ENCODE measurements at places on chromosomes 11 and 22.

DNA sequence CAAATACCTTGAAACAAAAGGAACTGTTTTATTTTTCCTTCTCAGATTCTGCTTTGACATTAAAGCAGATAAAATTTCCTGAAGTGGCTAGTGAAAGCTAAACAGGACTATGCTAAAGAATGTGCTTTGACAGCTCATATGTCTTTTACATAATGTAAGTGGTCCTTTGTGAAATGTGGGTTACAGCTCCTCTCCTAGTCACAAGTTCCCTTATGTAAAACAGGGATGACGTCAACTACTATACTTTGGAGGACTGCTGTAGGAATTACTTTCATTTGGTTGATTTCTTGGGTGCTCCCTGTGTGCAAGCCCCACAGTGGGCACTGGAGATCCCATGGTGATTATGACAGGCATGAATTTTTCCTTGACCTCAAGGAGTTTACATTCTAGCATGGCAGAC, 216.6 kb upstream of the NARS2 start:
- DNase-seq: peak; percentile 32

- DNase-seq: peak; percentile 22
These were observed 227.8 kb downstream of the ETS1 start for GRCh38 chr11:128359515-128359914.

DNA sequence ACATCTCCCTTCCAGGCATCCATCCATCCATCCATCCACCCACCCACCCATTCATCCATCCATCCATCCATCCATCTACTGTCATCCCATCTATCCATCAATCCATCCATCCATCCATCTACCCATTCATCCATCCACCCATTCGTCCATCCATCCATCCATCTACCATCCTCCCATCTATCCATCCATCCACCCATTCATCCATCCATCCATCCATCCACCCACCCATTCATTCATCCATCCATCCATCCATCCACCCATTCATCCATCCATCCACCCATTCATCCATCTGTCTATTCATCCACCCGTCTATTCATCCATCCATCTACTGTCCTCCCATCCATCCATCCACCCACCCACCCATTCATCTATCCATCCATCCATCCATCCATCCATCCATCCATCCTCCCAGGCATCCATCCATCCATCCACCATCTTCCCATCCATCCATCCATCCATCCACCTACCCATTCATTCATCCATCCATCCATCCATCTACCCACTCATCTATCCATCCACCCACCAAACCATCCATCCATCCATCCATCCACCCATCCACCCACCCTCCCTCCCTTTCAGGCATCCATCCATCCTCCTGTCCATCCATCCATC, 33.7 kb downstream of the OSBPL5 start:
- no peak for DNase-seq

DNA sequence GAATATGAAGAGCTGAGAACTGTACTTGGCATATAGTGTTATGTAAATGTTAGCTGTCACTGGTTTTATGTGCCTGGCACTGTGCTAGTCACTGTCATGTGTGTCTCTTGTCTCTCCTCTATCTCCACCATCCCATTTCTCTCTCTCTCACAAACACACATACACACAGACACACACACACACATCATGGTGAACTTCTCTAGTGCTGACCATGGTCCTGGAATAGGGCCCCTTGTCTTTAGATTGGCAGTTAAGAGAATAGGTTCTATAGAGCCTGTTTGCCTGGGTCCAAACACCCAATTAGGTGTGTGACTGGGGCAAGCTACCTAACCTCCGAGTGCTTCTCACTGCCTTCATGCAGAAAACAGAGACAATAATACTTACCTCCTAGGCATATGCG, 109.7 kb upstream of the NARS2 start:
- no peak for DNase-seq

DNA sequence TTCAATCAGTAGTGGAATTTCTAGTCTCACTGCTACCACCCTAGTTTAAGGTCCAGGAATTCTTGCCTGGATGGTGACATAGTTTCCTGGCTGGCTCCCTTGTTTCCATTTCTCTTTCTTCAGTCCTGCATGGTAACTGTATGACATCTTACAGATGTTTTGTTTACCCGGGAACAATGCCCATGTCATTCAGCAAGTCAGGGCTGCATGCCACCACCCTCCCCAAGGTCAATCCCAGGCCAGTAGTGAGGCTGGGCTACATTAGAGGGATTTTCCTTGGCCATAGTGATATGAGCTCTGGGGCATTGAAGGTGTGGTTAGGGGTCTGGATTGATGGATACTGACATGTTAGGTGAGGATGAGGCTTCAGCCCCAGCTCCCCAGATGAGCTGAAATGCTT, 114.9 kb upstream of the E2F8 start:
- no peak for DNase-seq

DNA sequence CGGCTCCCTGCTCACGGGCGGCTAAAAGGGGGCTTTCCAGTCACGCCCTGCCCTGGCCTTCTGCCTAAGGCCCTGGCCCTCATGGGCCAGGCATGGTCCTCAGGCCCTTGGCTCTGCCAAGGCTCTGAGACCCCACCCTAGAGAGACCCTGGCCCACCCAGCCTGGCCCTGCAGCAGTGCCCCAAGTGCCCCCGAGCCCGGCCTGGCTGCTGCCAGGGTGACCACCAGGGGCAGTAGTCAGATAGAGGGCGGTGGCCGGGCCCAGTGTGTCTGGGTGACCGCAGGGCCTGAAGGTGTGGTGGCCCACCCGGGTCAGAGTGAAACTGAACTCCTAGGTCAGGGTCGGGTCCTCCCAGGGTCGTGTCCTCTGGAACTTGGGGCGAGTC, 29.4 kb upstream of the CCDC188 start:
- DNase-seq: no peak

- DNase-seq: no peak
These were observed 559.9 kb downstream of the MN1 start for GRCh38 chr22:27241430-27242321.

GRCh38 chr22:27164781-27165503, 507.6 kb downstream of the MIAT start:
- no peak for DNase-seq

DNA sequence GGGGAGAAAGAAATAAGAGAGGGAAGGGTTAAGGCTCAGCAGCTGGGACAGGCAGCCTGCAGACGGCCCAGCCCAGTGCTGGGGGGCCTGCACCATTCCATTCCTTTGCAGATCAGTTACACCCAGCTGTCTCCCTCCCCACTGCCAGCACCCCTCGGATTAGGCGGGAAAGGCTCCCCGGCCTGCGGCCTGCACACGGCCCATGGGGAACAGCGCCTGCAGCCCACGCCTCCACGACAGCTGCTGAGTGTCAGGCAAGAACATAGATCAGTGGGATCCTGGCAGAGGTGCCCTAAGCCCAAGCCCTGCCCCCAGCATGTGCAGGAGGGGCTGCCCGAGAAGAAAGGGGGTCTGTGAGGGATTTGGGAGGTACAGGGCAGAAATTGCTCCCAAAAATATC, 65.8 kb upstream of the MYOD1 start:
- DNase-seq: no peak

GRCh38 chr11:1306186-1307162, 3.0 kb downstream of the TOLLIP start:
- DNase-seq: no peak

DNA sequence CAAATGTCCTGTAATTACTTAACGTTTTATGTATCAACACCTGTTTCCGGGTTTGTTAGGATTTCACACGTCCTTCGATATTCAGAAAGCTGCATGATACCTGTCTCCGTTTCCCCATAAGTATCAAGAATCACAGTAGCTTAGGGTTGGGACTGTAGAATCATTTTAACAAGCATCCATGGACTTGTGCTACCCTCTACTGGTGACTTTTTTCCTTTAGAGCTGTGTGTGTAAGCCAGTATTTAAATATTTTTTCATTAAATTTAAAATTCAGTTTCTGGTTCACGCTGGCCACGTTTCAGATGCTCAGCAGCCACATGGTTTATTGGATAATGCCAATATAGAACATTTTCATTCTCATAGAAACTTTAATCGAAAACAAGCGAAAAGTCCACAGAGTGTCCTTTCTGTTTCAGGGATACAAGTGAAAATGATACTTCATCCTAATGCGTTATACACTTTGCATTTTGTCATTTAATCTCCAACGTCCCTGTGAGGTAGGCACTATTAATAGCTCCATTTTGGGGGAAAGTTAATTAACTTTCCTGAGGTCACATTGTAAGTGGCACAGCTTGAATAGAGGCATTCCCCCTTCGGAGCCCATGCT, 61.5 kb upstream of the SLC25A18 start:
- DNase-seq: peak; percentile 48

DNA sequence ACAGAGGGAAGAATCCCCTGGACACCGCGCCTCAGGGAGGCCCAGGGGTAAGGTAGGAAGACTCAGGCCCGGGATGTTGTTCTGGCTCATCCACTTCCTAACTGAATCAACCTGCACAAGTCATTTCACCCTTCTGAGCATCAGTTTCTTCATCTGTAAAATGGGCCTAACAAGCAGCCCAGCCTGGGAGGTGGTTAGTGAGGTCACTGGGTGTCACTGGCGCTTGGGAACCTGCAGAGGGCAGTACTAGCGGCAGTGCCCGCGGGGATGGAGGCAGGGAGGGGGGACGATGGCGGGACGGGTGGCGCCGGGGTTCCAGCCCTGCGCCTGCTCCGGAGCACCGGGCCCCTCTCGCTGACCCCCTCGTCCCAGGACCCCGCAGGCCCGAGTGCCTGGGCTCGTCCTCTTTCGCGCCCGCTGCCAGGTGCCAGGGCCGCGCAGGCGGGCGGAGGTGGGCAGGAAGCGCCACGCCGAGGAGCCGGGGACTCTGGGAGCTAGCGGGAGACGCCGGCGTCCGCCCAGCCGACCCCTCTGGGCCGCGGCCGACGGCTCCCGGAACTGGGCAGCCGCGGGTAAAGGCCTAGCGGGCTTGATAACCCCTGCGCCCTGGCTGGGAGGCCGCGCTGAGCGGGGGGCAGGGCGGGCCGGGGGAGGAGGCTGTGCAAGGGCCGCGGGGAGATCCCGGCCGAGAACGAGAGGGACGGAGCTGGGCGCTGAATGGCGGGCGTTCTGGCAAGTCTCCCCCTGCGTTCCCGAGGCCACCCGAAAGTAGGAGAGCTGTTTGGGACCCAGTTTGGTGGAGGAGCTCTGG, at the start of gene NLRX1:
NLRX1 (plus strand) TSS at position 255 of the 811 bp plus-strand sequence. CDS start 2,679 bp downstream, outside the sequence.
- peak; percentile 85 for DNase-seq

DNA sequence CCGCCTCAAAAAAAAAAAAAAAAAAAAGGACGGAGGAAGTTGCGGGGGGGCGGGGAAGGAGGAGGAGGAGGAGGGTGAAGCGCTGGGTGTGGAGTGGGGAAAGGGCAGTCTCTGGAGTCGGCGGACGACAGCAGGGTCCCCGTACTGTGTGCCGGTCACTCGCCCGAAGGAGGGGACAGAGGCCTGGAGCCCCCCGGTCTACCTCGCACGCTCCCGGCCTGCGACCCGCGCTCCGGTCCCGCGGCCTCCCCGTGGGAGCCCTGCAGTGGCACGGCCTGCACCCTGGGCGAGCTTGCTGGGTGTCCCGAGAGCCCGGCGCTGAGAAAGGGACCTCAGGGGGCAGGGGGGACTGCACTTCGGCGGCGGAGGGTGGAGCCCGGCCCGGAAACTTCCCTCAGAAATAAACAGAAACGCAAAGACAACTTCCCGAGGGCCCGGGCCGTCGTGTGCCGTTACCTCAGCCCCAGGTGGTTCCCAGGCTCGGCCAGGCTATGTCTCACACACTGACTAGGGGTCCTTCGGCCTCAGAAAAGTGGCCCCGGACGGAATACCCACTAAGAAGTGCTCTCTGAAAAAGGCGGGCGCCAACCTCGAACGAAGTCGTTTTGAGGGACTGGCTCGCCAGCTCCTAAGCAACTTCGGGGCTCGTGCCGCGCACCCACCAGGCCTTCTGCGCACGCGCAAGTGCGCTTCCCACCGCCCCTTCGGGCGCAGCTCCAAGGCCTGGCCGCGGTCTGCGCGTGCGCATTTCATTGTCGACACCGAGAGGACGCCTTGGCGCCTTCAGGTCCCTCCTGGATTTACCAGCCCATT, at the start of gene MAJIN:
MAJIN (minus strand) TSS at position 688 of the 813 bp plus-strand sequence. CDS start 12,703 bp downstream, outside the sequence.
- DNase-seq: peak; percentile 79

GRCh38 chr11:5043380-5043779, 2.9 kb upstream of the OR52J3 start:
- peak; percentile 64 for DNase-seq

DNA sequence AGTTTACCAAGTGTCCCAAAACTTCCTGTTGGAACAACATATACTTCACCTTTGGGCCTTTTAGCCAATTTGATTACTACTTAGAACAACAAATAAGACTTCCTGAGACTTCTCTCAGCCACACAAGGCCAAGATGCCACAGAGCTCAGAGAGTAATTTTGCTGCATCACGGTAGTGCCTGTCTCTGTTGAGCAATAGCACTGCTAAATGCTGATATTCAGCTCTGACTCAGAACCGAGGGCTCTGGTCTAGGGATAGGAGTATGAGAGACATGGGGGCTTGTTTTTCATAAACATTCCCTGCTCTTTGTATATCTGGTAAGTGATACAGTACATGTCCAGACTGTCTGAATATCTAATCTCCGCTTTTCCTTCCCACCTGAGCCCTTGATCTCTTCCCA, 260.4 kb upstream of the ARHGAP20 start:
- DNase-seq: peak; percentile 68

DNA sequence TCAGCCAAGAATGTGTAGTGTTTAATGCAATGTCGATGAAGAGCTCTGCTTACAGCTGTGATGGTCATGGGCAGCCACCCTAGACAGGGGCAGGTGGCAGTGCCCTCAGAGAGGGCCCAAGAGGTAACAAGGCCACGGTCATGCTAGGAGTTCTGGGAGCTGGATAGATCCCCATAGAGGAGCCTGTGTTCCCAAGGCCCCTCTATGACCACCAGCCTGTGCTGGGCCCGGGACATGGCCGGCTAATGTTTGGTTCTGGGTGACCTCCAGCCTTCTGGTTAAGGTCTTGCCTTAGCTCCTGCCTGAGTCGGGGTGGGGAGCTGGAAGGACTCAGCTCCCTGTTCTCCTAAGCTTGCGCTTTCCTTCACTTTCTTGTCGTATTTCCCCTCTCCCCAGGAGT, 65.1 kb downstream of the GRIK4 start:
- DNase-seq: no peak

DNA sequence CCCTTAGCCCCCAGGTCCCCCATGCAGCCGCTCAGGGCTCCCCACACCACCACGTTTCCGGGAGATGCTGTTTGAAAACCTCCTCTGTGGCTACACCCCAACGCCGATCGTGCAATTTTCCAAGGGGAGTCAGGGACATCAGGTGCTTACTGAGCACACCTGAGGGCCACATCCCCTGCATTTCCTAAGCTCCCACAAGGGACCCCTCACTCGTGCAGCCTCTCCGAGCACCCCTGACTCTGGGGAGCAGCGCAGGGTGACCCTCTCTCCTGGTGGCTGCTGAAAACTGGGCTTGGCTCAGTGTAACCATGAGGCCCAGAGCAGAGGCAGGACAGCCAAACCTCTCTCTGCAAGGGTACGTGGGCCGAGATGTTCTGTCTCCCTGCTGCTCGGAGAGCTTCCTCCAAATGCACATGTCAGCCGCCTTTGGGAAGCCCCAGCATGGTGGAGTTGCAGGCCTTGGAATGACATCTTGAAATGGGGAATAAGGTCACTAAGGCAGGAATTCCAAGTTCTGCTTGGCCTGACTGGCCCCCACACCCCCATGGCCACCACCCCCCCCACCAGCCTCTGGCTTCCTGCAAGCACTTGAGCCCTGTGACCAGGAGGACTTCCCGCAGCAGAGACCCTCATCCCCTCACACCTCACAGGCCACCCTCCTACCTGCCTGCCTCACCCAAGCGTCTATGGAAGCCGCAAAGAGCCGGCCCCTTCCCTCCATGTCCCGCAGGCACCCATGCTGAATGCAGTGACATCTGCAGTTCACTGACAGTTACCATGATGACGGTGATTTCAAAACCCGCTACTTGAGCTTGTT, 257.4 kb downstream of the BRD1 start:
- DNase-seq: no peak
